ENCODE measurements at places on chromosomes 2 and 18.
A peak's percentile ranks its signal among the peaks of the same experiment; 100 is the strongest.

DNA sequence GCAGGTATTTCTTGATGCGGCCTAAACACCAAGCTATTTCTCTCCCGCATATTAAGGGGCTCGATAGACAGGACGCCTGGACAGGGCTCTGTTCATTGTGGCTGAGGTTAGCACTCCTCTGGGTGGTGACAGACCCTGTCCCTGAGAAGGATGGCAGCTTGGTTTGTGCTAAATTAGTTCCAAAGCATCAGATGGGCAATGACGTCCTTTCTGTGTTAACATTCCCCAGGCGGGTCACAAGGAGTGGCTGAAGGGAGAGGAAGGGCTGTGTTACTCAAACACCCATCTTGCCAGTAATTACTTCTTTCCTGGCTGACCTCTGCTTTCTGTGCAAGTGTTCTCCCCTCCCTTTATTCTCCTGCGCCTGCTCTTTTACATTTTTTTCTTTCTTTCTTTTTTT lies 75.0 kb downstream of the TMEM247 start:
- no peak for DNase-seq

DNA sequence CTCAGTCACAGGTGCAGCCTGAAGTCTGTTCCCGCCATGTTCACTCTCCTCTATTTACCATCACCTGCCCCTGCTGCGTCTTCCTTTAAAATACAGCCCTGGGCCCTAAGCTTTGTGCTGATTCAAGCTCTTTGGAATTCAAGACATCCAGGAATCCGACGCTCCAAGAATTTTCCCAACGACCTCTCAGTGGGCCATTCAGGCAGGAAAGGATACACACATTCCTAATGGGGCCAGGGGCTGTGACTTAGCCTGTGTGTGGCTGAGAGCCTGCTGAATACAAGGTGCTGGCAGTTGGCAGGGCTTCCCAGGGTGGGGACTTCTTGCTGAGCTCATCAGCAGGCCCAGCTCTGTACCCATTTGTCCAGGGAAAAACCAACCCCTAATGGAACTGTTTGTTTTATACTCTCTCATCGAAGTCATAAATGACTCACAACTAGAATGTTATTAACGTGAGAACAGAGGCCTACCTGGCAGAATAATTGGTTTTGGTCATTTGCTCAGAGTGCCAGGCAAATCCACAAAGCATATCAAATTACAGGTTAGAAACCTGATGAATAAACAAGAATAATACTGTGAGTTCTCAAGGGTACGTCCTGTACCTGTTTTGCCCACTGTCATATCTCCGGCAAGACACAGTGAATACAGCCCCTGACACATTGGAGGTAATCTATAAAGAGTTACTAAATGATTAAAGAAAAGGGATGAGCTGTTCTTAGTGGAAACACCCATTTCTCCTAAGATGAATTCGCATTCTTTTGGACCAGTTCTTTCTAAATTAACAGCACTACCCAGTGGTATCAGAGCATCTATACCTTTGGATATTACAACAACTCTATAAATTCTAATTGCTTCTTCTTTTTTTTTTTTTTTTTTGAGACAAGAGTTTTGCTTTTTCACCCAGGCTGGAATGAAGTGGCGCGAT lies 12.6 kb upstream of the KCMF1 start:
- DNase-seq = peak; percentile 83

DNA sequence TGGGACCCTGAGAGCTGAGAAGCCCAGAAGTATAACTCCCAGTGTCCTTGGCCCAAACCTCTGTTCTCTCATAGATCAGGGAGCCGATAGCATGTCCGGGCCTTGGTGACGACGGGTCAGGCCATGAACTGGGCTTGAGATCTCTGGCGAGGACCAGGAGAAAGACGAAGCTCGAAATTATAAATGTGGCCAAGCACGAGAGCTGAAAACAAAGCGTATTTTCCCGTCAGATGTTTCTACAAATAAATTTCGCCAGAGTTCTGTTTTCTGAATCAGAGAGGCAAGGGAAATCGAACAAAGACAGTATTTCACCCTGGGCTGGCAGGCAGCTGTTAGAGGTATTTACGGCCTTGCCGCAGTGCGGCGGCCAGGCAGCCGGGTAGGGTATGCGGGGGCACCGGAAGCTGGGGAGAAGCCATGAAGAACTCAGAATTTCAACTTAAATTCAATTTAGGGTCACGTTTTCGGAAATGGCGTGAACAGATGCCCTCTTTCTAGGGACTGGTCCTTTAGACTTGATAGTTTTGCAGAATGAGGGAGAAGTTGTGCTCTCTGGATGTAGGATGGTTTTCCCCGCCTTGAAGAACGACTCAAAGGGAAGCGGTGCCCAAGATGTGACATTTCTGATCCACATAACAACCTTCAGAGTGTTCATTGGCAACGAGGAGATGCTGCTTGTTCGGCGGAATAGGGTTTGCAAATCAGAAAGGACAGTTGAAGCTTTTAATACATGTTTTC lies 9.6 kb downstream of the HOXD8 start:
- no peak for DNase-seq

DNA sequence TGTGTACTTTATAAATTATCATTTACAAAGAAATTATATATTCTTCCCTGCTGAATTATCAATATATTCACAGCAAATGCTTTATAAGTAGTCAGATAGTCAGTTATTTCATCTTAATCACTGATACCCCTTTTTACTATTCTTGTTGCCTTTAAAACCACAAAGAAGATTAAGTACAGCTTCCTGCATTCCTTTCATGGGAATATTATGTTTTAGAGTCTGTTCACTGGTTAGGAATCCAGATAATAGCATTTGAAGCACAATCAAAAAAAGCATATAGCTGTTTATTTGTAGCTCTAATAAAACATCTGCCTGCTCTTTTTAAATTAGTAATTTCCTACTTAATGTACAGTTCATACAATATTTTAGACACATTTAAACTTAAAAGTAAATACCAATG lies 508.9 kb downstream of the FBXO15 start:
- no peak for DNase-seq

- no peak for DNase-seq
Observed at GRCh38 chr18:59063912-59064311, 75.8 kb upstream of the SEC11C start.

- no peak for DNase-seq
Observed at GRCh38 chr2:220148471-220149248, 521.2 kb downstream of the SLC4A3 start.

DNA sequence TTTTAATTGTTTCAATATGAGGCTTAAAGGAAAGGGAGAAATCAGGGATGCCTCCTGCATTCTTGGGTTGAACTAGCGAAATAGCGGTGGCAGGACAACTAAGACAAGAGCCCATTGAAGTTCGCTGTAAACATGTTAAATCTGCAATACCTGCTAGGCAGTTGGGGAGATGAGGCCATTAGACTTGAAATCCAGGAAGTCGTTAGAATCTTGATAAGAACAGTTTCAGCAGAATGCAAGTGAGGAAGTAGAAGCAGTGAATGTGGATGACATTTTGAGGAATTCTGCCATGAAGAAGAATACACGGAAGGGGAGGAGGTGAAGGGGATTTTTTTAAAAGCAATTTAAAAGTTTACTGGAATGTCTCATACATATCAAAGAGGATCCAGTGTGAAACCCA lies 109.7 kb downstream of the LPIN1 start:
- DNase-seq = no peak

DNA sequence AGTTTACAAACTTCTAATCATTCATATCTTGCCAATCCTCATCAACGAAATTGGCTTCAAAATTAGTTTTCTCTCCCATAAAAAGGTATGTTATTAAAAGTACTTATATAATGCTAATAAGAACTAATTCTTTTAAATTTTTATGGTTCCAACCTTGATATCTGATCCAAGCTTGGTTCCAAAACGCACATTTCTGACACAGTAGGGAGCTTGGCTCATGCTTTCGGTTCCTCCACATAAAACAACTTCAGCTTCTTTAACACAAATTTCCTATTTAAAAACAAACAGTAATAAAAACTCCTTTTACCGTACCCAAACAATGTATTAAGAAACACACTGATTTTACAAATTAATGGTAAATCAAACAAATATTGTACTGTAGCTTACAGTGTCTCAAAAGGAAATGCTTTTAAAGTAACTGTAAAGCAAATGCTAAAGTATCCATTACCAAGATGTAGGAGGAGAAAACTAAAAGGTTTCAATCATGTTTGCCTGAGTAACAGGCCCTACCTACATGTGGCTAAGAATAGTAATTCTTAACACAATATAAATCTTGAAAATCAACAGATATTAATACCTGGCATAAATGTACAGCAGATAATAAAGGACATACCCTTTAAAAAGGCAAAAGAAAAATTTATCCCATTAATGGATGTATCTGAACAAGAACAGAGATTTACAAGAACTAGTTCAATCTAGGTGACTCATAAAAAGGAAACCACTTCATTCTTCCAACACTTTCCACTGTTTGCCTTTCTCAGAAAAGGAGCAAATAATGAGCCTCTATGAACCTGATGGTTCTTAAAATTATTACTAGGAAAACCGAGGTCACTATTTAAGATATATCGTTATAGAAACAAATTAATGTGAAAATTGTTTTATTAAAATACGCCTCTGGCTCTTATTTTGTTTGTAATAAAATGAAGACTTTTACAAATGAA lies 17.5 kb downstream of the ACAA2 start:
- DNase-seq = no peak

DNA sequence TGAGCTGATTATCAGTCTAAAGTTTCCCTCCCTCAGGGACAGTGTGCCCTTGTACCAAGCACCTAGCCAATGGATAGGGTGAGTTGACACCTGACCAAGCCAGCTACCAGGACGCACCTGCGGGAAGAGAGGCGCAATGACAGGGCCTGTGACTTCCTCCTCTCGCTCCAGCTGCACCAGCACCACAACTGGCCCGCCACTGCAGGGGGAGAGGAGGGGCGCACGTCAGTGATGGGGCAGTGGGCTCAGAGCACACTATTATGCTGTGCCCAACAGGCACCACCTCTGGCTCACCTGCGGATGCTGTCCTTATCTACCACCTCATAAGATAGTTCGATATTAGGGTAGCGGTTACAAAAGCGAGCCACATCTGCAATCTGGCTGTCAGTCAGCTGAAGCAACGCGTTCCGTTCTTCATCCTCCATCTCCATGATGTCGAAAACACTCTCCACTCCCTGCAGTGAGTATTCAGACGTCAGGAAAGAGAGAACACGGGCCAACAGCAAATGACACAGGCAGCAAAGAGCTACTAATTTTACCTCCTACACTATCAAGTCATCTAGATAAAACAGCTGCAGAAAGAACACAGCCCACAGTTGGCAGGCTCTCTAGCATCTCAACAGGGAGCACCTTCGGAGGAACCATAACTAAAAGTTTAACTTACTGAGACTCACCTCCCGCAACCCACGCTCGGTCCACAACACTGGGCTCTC lies 10.9 kb downstream of the CIAO1 start:
- no peak for DNase-seq

- DNase-seq = peak; percentile 41
Observed at GRCh38 chr2:113136828-113137775, 9.7 kb downstream of the IL1RN start.

GRCh38 chr18:35968278-35968880 lies 4.1 kb upstream of the RMP24 start:
- DNase-seq = no peak

DNA sequence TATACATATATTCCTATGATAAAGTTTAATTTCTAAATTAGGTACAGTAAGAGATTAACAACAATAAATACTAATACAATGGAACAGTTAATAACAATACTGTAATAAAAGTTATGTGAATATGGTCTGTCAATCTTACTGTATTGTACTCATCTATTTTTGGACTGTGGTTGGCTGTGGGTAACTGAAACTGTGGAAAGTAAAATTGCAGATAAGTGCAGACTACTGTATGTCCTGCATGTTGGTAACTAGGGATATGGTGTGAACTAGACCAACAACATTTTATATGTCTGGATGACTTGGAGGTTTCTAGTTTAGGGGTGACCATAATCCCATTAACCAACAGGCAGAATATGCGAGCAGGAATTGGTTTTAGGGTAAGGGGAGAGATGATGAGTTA lies 23.3 kb downstream of the PHLPP1 start:
- DNase-seq = no peak

GRCh38 chr2:160271171-160272086 lies 71.4 kb upstream of the ITGB6 start:
- DNase-seq = no peak

GRCh38 chr2:142128105-142128504 lies 2.7 kb downstream of the LRP1B start:
- no peak for DNase-seq

DNA sequence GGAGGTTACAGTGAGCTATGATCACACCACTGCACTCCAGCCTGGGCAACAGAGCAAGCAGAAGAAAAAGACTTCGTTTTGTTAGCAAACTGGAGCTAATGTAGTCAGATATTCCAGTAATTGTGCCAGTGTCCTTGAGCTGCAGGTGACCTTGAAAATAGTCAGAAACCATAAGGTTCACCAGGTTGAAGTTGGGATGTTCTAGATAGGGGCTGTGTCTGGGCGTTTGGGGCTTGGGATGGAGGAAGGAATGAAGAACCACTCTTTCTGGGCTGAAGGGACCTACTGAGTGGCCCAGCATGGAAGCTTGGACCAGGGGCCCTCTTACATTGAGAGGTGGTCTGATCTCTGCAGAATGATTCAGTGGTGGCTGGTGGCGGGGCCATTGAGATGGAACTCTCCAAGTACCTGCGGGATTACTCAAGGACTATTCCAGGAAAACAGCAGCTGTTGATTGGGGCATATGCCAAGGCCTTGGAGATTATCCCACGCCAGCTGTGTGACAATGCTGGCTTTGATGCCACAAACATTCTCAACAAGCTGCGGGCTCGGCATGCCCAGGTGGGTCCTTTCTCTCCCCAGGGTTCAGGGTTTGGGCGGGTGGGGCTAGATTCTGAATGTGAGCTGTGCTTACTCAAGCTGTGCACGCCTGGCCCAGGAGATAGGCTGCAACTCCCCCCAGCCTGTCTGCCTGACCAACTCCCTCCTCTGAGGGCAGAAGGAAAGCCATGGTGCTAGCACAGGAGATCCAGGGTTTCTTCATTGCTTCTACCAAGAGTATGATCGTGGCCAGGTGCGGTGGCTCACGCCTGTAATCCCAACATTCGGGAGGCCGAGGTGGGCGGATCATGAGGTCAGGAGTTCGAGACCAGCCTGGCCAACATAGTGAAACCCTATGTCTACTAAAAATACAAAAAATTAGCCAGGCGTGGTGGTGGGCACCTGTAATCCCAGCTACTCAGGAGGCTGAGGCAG lies 17.1 kb downstream of the CCT7 start:
- no peak for DNase-seq

DNA sequence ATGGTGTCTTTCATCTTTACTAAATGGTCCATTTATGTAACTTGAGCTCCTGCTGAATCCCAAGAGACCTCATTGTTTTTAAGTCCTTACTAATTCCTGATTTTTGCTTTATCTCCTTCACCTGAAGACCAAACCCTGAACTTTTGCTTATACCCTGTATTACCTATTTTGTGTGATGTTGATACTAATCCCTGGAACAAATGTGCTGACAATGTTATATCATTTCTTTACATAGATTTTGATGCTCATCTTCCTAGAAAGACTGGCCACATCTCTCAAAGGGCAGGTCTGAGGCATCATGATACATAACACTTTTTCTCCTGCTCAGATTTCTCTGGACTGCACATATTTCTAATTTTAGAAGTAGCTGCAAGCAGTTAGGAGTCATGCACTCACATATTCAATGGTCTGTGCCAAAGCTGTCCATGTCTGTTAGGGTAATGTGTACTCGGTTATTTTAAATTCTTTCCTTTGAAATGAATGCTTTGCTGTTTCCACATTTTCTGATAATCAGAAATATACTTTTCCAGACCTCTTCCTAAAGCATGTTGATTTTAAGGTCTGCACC lies 427.9 kb upstream of the HNRNPA3 start:
- DNase-seq = no peak

GRCh38 chr2:241859017-241859435 lies 332 bp upstream of the PDCD1 start:
- DNase-seq = no peak
